ENCODE measurements at places on chromosomes 16 and 17.

- peak within 1 kb of the TSS; percentile 58 for H3K4me3 ChIP-seq
- H3K27me3 ChIP-seq = no peaks in the 10 kb centered on the region
- H3K36me3 ChIP-seq = no peaks in the 10 kb centered on the region
- DNase-seq = peak; percentile 30
- H3K27ac ChIP-seq = no peak within 1 kb of the TSS
Measured at GRCh38 chr17:16491703-16492612, at the start of gene LRRC75A. Gene LRRC75A, minus strand, starts transcription at chr17:16492193. Its CDS starts 203 bp downstream, at chr17:16491990.

DNA sequence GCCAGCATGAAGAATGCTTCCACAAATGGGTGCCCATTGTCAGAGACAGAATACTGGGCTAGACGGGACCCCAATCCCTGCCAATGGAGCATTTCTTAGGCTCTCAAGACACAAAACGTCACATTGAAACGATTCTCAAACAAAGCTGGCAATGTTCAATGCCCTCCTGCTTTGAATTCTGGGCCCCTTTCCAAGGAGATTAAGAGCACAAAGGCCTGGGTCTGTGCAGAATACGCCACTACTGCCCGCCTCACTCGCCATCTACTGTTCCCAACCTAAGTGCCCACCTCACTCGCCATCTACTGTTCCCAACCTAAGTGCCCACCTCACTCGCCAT lies 9.7 kb downstream of the CFAP20 start:
- H3K27me3 ChIP-seq = no peaks in the 10 kb centered on the region
- H3K36me3 ChIP-seq = peaks cover 25% of the 10 kb centered on the region
- no peak overlapping the region for H3K4me3 ChIP-seq
- no peak for DNase-seq

DNA sequence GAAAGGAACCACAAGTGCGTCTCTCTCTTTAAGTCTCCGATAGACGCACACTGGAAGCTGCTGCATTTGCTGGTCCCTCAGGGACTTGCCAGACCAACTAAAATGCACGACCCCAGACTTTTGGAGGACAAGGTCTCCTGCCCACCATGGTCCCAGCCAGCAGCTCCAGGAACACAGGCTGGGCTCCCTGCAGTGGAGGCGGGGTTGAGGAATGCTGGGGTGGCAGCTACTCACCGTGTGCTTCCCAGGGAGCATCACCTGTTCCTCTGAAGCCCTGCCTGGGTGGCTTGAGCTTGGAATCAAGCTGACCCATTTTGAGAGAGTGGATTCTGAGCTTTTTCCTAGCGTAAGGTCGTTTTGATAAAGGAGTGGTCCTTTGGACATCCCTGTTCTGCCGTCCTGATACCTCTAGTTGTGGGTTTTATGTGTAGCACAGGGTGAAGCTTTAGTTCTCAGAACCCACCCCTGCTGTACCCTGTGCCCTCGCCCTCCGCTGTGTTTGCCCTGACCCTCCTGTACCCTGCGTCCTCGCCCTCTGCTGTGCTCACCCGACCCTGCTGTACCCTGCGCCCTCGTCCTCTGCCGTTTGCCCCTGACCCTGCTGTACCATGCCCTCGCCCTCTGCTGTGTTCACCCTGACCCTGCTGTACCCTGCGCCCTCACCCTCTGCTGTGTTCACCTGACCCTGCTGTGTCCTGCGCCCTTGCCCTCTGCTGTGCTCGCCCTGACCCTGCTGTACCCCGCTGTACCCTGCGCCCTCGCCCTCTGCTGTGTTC lies 11.0 kb downstream of the ZNF276 start:
- no peak overlapping the region for H3K4me3 ChIP-seq
- no peaks in the 10 kb centered on the region for H3K27me3 ChIP-seq
- DNase-seq = no peak
- peaks cover 47% of the 10 kb centered on the region for H3K4me1 ChIP-seq

GRCh38 chr17:50198026-50198669 lies 3.3 kb downstream of the COL1A1 start:
- no peak overlapping the region for H3K27ac ChIP-seq
- H3K4me1 ChIP-seq = peaks cover 21% of the 10 kb centered on the region
- no peak for DNase-seq
- no peaks in the 10 kb centered on the region for H3K36me3 ChIP-seq
- H3K4me3 ChIP-seq = no peak overlapping the region
- peaks cover 21% of the 10 kb centered on the region for H3K27me3 ChIP-seq

DNA sequence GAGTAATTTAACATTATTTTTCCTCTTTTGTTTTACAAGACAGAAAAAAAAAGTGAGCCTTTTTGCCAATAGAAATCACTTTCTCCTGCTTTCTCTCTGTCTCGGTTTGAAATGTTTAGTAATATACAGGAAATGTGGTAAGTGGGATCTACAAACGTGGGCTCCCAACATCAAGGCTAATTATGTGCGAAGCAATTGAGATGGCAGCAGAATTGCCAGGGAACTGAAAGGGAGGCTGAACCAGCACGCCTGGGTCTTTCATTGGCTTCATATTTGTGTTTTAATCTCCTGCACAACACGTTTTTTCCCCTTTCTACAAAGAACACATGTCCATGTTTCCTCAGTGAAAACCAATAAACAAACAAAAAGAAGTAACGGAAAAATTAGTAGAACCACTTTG lies 743.9 kb upstream of the SOX9 start:
- no peak for DNase-seq
- no peaks in the 10 kb centered on the region for H3K36me3 ChIP-seq
- H3K27ac ChIP-seq = no peak overlapping the region

- H3K27ac ChIP-seq = peak overlapping the region; percentile 74
- peak; percentile 80 for DNase-seq
- H3K4me3 ChIP-seq = no peak overlapping the region
- peaks cover 59% of the 10 kb centered on the region for H3K36me3 ChIP-seq
Measured at GRCh38 chr17:78817123-78817522, 23.5 kb downstream of the USP36 start.

GRCh38 chr16:84266451-84266850 lies 26.6 kb upstream of the KCNG4 start:
- DNase-seq = no peak
- no peaks in the 10 kb centered on the region for H3K4me1 ChIP-seq
- H3K4me3 ChIP-seq = no peak overlapping the region
- no peaks in the 10 kb centered on the region for H3K27me3 ChIP-seq

DNA sequence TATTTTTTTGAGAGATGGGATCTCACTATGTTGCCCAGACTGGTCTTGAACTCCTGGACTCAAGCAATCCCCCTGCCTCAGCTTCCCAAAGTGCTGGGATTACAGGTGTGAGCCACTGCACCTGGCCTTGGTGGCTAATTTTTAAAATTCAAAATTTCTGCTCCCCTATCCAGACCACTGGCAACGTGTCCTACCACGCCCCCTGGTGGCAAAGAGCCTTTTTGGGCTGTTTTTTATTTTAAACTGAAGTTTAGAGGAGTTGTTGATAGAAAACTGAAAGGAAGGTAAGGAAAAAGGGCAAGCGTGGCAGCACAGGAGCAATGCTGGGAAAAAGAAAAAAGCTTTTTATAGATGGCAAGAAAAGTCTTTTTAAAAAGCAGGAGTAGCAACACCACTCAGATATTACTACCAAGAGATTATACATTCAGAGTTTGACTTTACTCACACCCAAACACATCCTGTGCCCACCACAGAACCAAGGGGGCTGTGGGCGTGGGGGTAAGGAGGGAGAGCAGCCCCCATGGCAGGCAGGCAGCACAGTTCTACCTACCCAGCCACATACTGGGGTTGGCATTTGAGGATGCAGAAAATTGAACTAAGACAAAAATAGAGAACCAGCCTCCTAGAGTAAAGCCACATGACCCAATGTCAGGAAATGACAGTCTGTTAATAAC lies 4.2 kb upstream of the MXRA7 start:
- no peak overlapping the region for H3K4me3 ChIP-seq
- peaks cover 50% of the 10 kb centered on the region for H3K36me3 ChIP-seq
- peak; percentile 42 for DNase-seq
- H3K4me1 ChIP-seq = peaks cover 16% of the 10 kb centered on the region
- no peaks in the 10 kb centered on the region for H3K27me3 ChIP-seq

DNA sequence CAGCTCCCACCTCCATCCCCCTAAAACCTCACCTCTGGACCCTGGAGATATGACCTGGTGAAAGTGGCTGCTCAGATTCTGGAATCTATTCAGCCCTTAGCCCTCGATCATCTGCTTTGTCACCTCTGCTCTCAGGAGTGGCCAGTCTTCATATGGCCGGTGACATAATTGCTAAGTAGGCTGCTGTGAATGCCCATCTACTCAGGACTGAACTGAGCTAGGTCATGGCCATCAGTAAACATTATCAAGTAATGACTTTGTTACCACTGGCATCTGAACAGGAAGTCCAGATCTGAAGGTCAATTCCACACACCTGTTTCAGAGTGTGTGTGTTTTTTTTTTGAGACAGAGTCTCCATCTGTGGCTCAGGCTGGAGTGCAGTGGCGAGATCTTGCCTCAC lies 78.6 kb downstream of the CDK5R1 start:
- H3K27me3 ChIP-seq = no peaks in the 10 kb centered on the region
- H3K4me1 ChIP-seq = no peaks in the 10 kb centered on the region

GRCh38 chr17:4156750-4157381 lies 13.9 kb downstream of the CYB5D2 start:
- H3K36me3 ChIP-seq = no peaks in the 10 kb centered on the region
- no peak for DNase-seq
- H3K4me1 ChIP-seq = no peaks in the 10 kb centered on the region
- H3K27me3 ChIP-seq = no peaks in the 10 kb centered on the region
- no peak overlapping the region for H3K4me3 ChIP-seq

DNA sequence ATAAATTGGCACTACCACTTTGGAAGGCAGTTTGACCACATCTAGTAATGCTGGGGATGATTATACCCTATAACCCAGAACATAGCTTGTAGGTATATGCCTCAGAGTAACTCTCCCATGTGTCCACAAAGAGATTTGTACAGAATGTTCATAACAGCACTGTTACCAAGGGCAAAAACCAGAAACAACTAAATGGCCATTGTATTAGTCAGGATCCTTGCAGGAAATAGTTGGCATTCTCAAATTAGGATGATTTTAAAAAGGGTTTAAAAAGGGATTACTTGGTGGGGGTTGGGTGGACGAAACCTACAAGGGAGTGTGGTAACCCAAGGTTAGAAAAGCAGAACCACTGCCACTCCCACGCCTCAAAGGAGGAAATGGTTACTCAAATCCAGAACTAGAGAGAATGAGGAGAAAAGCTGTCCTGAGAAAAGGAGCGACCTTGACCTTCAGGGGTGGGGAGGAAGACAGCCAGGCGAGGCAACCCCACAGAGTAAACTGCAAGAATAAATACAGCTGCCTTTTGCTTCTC lies 2.1 kb downstream of the CPPED1 start:
- H3K27me3 ChIP-seq = no peaks in the 10 kb centered on the region
- H3K27ac ChIP-seq = no peak overlapping the region
- peaks cover 7% of the 10 kb centered on the region for H3K4me1 ChIP-seq
- no peak for DNase-seq

- H3K27me3 ChIP-seq = no peaks in the 10 kb centered on the region
- no peaks in the 10 kb centered on the region for H3K4me1 ChIP-seq
Measured at GRCh38 chr17:61335105-61335844, 64.4 kb upstream of the TBX2 start.

DNA sequence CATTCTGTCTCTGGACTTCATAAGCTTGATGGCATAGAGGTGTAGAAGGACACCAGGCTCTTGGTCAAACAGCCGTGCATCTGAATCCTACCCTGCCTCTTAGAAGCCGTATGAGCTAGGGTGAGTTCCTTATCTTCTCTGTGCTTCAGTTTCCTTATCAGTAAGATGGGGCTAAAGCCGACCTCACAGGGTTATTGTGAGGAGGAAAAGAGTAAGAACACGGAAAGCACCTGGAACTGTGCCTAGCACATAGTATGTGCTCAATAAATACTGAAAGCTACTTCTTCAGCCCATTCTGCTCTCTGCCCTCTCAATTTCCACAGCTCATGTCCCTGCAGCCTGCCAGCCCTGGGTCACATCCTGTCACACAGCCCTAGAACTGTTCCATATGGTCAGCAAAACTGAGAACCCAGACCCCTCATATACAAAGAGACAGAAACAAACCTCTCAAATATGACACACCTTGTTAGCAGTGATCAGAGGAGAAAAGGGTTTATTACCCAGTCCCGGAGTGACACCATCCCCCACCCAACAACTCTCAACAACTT lies 17.0 kb upstream of the UBTF start:
- no peak for DNase-seq
- H3K4me1 ChIP-seq = no peaks in the 10 kb centered on the region
- no peak overlapping the region for H3K4me3 ChIP-seq

GRCh38 chr17:16329519-16330271 lies 23.6 kb downstream of the CENPV start:
- H3K36me3 ChIP-seq = peaks cover 16% of the 10 kb centered on the region
- H3K4me3 ChIP-seq = no peak overlapping the region
- H3K27me3 ChIP-seq = no peaks in the 10 kb centered on the region
- no peaks in the 10 kb centered on the region for H3K4me1 ChIP-seq
- no peak overlapping the region for H3K27ac ChIP-seq
- no peak for DNase-seq

GRCh38 chr16:84446596-84447392 lies 57.7 kb downstream of the MEAK7 start:
- no peak overlapping the region for H3K4me3 ChIP-seq
- no peak overlapping the region for H3K27ac ChIP-seq
- no peaks in the 10 kb centered on the region for H3K4me1 ChIP-seq
- no peaks in the 10 kb centered on the region for H3K36me3 ChIP-seq
- H3K27me3 ChIP-seq = no peaks in the 10 kb centered on the region
- no peak for DNase-seq

DNA sequence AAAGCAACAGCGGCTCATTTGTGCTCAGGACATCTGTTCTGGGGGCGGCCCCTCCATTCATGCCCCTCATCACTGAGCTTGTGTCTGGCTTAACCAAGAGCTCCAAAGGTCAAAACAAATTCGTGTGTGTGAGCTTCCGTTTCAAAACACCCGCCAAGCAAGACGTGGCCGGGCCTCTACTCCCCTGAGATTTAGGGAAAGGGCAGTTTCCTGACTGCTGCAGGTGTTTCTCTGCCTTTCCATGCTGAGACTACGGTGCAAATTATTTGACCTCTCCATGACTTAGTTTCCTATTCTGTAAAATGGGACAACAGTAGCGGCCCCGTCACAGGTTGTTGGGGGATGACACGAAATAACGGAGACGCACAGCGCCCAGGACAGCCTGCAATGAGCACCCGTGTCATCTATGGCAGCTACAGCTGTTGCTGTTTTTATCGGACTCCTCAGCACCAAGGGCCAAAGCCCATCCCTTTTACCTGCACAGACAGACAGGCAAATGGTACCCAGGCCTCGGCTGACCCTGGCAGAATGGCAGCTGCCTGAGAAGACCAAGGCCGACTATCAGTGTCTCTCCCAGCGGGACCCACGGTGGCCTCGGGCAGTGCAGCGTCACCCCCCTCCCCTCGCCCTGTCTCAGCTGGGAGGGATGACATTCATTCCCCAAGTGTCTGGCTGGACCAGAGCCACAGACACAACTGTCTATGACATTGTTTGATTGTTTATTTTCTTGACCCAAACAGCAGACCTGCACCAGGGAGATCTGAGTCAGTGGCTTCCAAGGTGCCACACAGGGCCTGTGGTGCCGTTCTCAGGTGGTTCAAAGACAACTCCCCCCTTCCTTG lies 50.7 kb upstream of the DOC2B start:
- H3K4me3 ChIP-seq = no peak overlapping the region
- H3K27me3 ChIP-seq = no peaks in the 10 kb centered on the region
- DNase-seq = no peak
- H3K36me3 ChIP-seq = no peaks in the 10 kb centered on the region

- H3K27me3 ChIP-seq = no peaks in the 10 kb centered on the region
- no peak overlapping the region for H3K27ac ChIP-seq
- DNase-seq = no peak
- H3K4me1 ChIP-seq = no peaks in the 10 kb centered on the region
- H3K36me3 ChIP-seq = no peaks in the 10 kb centered on the region
Measured at GRCh38 chr17:77160875-77161530, 20.2 kb downstream of the SEC14L1 start.

Data from effector memory CD4-positive, alpha-beta T cell (primary cell).